Fibroblast of lung (primary cell): ENCODE measurements at places on chromosomes 3 and 15. TPM values are rescaled to one million over a fixed set of nuclear protein-coding genes. Genes with fewer than 3 reads are reported as not detected.

- DNase-seq = peak; percentile 53
- H3K27me3 ChIP-seq = no peaks in the 10 kb centered on the region
- H3K4me3 ChIP-seq = no peak overlapping the region
- no peak overlapping the region for H3K27ac ChIP-seq
- no peaks in the 10 kb centered on the region for H3K36me3 ChIP-seq
- peaks cover 21% of the 10 kb centered on the region for H3K4me1 ChIP-seq
Observed at GRCh38 chr3:125104639-125105038, 48.8 kb upstream of the HEG1 start.

SEC22C gene
- total RNA-seq = 60.4 and 86.0 TPM in 2 replicates

- DNase-seq = peak; percentile 44
- no peaks in the 10 kb centered on the region for H3K4me1 ChIP-seq
- no peaks in the 10 kb centered on the region for H3K36me3 ChIP-seq
- peak overlapping the region; percentile 90 for H3K27ac ChIP-seq
- H3K27me3 ChIP-seq = no peaks in the 10 kb centered on the region
Observed at GRCh38 chr3:111072031-111072921, 660 bp downstream of the NECTIN3 start.

- DNase-seq = peak; percentile 52
- H3K4me1 ChIP-seq = no peaks in the 10 kb centered on the region
- H3K36me3 ChIP-seq = no peaks in the 10 kb centered on the region
- H3K27me3 ChIP-seq = no peaks in the 10 kb centered on the region
- no peak overlapping the region for H3K4me3 ChIP-seq
Observed at GRCh38 chr15:37586976-37587375, 347.5 kb upstream of the TMCO5A start.

- H3K36me3 ChIP-seq = no peaks in the 10 kb centered on the region
- H3K4me3 ChIP-seq = no peak overlapping the region
- H3K27ac ChIP-seq = no peak overlapping the region
- peak; percentile 13 for DNase-seq
Observed at GRCh38 chr3:47542471-47543173, 29.1 kb upstream of the ELP6 start.
